ENCODE measurements at places on chromosomes 6 and 20.

- no peak for DNase-seq
Measured at GRCh38 chr6:47736083-47736700, 37.8 kb downstream of the ADGRF4 start.

DNA sequence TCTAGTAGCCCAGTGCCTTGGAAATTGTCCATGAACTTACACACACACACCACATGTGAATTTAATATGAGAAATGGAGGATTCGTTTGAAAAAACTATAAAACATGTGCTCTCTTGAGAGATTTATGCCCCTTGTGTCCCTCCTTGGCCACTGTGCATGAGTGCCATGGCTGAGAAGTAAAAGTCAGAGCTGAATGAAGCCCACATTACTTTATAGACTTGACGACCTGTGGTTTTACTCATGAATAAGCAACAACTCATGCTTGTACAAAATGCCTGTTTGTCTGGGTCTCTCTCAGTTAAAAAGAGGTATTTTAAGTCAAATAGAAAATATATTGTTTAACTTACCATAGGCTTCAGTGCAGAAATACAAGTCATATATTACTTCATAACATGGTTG lies 102.7 kb downstream of the KCNQ5 start:
- no peak for DNase-seq

DNA sequence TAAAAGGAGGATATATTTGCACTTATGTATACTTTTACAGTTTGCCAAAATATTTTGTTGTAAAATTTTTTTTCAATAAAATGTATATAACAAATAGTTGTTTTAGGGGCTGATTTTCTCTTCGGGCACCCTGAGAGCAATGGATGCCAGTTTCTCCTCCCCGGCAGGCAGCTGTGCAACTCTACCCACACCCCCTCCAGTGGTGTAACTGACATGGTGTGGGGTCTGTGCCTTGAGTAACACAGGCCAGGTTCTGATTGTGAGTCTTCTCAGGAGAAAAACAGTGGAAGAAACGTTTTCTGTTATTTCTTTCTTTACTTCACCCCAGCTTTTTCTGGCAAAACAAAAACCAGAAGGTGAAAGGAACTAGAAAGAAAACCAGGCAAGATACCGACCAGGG lies 6.1 kb downstream of the FOXF2 start:
- DNase-seq, result no peak

GRCh38 chr6:138988469-138988834 lies 399 bp upstream of the REPS1 start:
- no peak for DNase-seq

GRCh38 chr6:22164236-22164635 lies 132.6 kb downstream of the PRL start:
- no peak for DNase-seq

DNA sequence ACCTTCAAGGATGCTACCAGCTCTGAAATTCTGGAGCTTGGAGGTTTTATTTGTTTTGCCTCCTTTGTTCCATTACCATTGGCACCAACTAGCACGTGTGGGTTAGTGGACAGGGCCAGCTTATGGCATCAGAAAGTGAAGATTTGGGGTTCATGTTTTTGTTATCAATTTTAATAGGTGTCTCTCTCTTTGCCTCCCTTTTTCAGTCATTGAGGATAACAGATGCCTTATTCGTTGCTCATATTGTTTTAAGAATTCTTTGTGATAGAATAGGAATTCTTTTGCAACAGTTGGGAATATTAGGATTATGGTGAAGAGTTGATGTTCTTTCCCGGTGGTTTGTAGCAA lies 22.9 kb downstream of the TMC2 start:
- DNase-seq, result no peak
